ENCODE measurements at places on chromosomes 1 and 21.

DNA sequence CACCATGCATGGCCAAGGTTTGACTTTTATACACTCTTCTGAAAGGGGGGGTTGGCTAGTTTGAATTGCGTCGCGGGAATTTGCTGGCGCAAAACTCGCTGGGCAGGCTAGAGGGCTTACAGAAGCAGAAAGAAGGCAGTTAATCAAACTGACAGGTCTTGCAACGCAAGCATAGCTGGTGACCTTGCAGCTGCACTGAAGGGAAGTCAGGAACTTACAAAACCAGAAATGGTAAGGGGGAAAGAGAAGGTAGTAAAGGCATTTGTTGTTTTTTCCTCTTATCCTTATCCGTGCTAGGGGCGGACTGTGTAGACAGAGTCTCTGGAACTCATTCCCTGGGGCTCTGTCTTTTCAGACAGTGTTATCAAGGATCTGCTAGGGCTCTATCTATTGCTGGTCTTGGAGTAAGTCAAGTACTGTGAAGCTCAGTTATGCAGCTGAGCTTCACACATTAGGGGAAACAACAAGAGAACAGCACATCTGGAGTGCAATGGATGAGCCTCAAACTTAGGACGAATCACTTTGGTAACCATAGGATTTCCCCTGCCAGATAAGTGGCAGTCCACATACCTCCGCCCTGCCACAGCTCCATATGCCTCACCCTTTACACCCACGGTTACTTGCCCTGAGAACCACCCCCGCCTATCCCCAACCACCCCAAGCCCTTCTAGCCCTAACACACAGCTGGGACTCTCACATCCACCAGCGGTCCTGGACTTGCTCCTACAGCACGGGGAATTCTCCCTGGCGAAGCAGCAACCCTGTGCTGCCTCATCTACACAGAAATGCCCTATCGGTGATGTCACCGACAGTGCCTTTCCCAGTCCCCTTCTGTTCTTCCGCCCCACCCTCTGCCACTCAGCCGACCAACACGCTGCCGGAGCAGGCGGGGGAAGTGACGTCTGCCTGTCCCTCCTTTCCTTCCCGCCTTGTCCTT is 251.4 kb downstream of the FAM72C start:
- ATAC-seq = peak; percentile 57

GRCh38 chr1:91162613-91163012 is 140.8 kb upstream of the ZNF644 start:
- ATAC-seq = no peak

DNA sequence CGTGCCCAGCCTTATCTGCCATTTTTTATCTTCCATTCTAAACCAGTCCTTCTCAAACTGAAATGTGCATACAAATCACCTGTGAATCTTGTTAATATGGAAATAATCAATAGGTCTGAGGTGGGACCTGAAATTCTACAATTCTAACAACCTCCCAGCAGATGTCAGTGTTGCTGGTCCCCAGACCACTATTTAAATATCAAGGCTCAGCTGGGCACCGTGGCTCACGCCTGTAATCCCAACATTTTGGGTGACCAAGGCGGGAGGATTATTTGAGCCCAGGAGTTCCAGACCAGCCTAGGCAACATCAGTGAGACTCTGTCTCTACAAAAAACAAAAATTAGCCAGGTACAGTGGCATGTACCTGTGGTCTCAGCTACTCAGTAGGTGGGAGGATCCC is 4.1 kb downstream of the UQCRHL start:
- ATAC-seq = no peak

- no peak for ATAC-seq
Measured at GRCh38 chr1:228372183-228373003, 34.2 kb downstream of the TRIM11 start.

GRCh38 chr1:12342401-12343003 is 112.7 kb downstream of the VPS13D start:
- ATAC-seq = no peak

GRCh38 chr1:113858418-113858817 is 13.1 kb downstream of the PTPN22 start:
- ATAC-seq = no peak

DNA sequence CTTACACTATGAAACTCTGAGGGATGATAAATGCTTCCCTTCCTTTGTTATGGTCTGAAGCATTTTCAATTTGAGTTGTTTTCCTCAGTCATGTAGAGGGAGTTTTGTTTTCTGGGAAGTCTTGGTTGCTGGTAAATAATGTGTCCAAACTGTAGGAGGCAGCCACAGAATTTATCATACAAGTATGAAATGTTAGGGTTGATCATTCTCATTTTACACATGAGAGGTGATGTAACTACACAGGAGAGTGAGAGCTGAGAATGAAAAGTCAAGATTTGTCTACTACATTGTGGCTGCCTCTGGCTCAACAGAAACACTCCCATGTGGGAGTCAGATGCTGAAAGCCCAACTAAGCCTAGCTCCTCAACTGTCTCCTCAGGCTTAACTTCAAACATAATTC is 182.5 kb upstream of the SGIP1 start:
- no peak for ATAC-seq

- ATAC-seq = no peak
Measured at GRCh38 chr1:60558236-60558635, 484.7 kb upstream of the C1orf87 start.

- no peak for ATAC-seq
Measured at GRCh38 chr1:53643041-53643880, 95.7 kb downstream of the GLIS1 start.

DNA sequence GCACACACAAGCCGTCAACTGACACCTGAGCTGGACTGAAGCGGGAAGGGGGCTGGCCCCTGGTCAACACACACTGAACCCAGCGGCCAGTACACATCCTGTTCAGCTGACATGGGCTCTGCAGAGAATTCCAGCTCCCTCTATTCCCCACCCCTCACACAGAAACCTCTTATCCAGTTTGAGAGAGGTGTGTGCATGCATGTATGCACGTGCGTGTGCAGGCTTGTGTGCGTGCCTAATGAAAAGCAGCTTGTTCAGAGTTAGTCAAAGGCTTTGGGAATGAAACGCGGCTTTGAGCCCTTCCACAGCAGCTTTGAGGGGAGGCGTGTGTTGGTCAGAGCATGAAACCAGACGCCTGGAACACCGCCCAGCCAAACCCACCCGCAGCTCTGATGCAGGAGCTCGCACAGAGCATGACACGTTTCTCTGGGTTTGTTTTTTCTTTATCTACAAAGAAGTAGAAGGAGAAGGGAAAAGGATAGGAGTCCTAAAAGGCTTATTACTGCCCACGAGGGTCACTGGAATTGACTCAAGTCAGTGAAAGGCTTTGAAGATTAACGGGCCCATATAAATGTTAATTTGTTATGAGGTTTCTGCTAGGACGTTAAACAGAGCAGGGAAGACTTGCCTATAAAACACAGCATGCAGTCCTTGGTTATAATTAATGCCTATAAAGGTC is 184.2 kb downstream of the ETS2 start:
- ATAC-seq = no peak

DNA sequence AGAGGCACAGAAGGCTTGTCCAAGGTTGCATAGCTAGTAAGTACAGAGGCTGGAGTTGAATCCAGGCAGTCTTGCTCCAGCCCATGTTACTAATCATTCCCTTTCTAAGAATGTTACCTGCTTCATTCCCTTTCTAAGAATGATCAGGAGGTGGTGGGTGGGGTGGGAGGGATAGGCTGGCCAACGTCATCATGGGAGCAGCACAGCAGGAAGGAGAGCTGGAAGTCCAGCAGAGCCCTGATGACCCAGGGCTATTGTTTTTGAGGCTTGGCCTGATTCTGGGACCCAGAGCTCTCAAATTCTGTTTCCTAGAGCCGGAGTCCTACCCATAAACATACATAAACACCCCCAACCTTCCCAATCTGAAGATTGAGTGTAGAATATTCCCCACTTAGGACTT is 11.8 kb upstream of the CSF1 start:
- no peak for ATAC-seq

- no peak for ATAC-seq
Measured at GRCh38 chr21:36508948-36509347, 29.0 kb upstream of the CLDN14 start.

DNA sequence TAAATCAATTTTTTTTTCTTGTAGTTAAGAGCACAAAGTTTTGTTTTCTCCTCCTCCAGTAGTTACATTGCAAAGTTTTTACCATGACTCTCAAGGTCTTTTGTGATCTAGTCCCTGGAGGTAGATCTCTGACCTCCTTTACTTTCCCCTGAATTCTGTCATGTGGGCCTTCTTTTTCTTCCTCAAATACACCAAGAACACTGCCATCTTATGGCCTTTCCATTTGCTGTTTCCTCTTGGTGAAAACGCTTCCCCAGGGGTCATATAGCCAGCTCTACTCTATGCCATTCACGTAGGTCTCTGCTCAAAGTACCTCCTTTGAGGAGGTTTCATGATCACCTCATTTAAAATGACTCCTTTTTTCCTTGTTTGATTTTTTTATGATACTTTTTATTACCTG is 2.7 kb downstream of the DDX20 start:
- ATAC-seq = no peak

GRCh38 chr1:56912325-56912724 is 53.5 kb downstream of the C8B start:
- no peak for ATAC-seq

DNA sequence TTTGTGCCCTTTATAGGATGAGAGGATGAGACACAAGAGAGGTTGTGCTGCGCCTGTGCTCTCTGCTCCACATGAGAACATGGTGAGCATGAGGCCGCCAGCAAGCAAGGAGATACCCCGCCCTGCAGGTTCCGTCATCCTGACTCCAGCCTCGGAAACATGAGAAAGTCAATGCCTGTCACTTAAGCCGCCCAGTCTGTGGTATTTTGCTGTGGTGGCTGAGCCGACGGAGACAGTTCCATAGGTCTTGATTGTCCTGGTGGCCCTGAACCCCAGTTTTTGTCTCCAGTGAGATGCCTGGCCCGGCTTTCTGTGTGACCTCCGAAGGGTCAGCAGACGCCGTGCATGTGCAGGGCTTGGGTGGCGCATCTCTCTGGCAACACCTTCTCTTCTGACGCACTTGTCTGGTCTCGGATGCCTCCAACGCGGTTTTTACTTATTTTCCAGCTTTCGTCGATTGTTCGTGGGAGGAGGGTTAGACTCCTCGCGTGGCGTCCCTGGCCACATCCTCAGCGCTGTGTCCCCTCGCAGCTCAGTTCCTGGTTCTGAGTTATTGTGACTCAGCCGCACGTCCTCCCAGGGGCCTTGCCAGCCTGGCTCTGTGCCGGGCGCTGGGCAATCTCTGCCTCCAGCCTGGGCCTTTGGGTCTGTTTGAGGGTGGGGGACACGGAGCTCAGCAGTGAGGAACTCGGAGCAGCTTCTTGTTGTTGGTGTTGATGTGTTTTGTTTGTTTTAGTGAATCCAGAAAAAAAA is 70.0 kb downstream of the FAAP20 start:
- ATAC-seq = no peak

- no peak for ATAC-seq
Measured at GRCh38 chr1:153800516-153800915, 25.3 kb downstream of the SLC27A3 start.

DNA sequence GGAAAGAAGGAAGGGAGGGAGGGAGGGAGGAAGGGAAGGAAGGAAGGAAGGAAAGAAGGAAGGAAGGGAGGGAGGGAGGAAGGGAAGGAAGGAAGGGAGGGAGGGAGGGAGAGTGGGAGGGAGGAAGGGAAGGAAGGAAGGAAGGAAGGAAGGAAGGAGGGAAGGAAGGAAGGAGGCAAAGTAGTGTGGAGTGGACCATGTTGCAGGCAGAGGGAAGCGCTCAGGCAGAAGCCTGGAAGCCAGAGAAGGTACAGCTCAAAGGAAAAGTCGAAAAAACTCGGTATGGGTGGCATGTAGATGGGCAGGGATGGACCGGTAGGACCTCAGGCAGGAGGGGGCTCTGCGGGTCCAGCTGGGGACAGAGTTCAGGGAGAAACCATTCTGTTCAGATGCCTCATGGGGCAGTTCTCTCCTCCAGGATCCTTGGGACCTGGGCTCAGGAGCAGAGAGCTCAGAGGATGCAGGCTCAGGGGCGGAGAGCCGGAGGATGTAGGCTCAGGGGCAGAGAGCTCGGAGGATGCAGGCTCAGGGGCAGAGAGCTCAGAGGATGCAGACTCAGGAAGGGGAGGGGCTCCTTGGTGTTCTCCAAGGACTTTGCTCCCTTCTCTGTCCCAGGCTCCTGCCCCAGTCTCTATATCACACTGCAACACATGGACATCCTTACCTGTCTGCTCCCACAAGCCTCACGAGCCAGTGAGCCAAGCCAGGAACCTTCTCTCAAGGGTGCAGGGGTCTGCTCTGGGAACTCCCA is 13.6 kb upstream of the PADI3 start:
- ATAC-seq = no peak

- ATAC-seq = no peak
Measured at GRCh38 chr1:224357626-224358124, 996 bp downstream of the CNIH4 start.

DNA sequence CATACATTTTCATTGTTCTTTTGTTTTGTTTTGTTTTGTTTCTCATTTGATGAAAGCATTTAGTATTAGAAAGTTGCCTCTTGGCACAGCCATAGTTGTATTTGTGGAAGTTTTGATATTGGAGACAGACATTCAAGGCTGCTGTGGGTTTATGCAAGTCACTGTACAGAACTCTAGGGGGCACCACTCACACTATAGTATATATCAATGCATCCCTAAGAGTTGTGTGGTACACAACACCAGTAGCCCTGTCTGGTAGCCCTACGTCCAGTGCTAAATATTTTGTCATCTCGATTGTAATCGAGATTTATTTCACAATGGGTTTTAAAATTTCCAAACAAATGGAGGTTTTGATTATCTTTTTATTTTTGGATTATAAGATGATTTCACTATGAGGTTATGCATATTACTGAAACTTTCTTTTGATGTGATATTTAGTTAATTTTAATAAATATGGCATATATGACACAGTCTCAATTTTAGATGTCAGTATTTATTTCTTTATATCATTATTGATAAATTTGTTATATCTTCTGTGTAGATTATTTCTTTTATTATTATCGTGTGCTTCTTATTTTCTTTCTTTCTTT is 112.2 kb downstream of the NR5A2 start:
- no peak for ATAC-seq

GRCh38 chr1:91014475-91014874 is 7.4 kb downstream of the ZNF644 start:
- ATAC-seq = no peak

DNA sequence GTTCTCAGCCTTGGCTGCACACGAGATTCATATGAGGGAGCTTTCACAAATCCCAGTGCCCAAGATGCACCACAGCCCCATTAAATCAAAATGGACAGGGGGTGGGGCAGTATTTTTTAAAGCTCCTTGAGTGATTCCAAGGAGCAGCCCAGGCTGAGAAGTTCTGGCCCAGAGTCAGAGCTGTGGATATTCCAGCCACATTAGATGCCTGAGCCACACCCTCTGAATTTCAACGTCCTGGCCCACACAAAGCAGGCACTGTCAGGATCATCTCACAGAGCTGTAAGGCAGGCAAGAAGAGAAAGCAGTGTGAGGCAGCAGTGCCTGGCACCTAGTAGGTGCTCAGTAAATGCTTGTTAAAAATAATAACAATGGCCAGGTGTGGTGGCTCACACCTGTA is 37.4 kb downstream of the PAX7 start:
- ATAC-seq = no peak
